NCI-H1092 (cell line): ENCODE measurements at places on chromosomes 12 and 14.

- DNase-seq, result no peak
These were observed 96.9 kb upstream of the FGD4 start for GRCh38 chr12:32302218-32303173.

- no peak for DNase-seq
These were observed 4.8 kb downstream of the RASSF9 start for GRCh38 chr12:85831327-85831990.

DNA sequence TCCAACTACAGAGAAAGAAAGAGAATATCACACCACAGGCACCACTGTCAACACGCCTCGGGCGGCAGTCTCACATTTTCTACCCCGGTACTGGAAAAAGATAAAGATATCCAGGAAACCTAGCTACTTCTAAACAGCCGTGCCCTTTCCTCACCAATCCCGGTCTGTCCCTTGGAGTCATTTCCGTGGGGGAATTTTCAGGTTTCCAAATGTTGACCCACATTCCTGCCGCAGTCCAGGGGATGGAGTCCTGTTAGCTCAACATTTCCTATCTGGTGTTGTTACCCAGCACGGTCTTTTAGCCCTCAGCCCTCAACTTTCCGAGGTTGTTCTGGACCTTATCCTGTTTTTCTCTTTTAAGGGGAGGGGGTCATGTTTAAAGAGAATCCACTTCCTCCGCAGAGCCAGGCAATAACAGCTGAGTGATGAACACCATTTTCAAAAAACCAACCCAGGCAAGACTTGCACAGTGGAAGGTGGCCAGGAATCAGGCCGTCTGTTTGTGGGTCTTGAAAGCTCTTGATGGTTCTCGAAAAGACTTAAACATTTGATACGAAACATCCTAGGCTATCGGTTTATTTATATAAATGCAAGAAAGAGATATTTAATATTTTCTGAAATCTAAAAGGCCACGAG is 4.6 kb downstream of the SSH1 start:
- no peak for DNase-seq

GRCh38 chr12:62967701-62968100 is 32.8 kb upstream of the PPM1H start:
- no peak for DNase-seq

DNA sequence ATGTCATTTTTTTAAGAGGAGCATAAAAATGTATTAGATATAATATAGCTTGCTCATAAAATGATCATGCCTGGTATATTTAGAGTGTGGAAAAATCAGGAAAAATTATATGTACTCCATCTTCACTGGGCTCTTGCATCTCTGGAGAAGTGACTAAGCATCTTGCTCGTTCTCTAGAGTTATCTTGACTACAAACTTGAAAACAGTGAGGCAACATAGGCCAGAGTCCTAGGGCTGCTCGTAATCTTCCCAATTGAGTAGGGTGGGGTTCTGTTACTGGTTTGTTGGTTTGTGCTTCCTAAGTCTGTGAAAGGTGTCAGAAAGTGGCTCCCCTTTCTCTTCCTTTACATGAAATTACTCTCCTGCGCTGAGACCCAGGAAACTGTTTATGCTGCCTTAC is 46.2 kb downstream of the AACS start:
- DNase-seq, result no peak

GRCh38 chr12:94172973-94173372 is 24.6 kb downstream of the PLXNC1 start:
- no peak for DNase-seq

DNA sequence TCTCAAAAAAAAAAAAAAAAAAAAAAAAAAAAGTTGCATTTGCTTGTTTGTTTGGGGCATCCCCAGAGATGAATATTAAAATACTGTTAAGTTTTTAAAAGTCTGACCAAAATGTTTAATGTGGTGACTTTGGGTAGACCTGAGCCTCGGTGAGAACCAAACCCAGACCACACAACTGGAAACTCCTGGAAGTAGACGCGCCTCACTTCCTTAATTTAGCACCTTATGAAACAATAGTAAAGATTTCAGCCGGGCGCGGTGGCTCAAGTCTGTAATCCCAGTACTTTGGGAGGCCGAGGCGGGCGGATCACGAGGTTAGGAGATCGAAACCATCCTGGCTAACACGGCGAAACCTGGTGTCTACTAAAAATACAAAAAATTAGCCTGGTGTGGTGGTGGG is 9.3 kb downstream of the NFKBIA start:
- no peak for DNase-seq

DNA sequence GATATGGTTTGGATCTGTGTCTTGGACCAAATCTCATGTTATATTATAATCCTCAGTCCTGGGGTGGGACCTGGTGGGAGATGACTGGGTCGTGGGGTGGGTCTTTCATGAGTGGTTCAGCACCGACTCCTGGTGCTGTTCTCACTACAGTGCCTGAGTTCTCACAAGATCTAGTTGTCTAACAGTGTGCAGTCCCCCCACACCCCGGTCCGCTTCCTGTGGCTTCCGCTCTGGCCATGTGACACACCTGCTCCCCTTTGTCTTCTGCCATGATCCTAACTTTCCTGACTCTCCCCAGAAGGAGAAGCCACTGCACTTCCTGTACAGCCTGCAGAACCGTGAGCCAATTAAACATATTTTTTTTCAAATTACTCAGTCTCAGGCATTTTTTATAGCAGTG is 1262.2 kb downstream of the TMEM121 start:
- no peak for DNase-seq

DNA sequence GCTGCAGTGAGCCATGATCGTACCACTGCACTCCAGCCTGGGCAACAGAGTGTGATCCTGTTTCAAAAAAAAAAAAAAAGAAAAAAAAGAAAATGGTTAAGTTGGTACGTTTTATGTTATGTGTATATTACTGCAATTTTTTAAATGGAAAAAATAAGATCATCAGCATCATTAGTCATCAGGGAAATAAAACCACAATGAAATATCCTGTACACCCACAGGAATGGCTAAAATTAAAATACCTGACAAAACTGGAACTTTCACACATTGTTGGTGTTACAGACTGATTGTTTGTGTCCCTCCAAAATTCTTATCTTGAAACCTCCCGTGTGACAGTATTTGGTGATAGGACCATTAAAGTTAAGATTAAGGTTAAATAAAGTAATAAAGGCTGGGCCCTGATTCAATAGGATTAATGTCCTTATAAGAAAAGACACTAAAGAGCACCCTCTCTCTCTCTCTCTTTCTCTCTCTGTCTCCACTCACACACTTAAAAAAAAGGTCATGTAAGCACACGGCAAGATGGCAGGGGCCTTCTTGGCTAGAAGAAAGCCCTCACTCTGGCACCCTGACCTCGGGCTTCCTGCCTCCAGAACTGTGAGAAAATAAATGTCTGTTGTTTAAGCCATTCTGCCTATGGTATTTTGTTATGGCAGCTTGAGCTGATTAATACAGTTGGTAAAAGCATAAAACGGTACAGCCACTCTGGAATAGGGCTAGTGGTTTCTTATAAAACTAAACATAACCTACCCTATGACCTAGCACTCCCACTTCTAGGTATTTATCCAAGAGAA is 48.3 kb upstream of the ZFP36L1 start:
- DNase-seq, result no peak

DNA sequence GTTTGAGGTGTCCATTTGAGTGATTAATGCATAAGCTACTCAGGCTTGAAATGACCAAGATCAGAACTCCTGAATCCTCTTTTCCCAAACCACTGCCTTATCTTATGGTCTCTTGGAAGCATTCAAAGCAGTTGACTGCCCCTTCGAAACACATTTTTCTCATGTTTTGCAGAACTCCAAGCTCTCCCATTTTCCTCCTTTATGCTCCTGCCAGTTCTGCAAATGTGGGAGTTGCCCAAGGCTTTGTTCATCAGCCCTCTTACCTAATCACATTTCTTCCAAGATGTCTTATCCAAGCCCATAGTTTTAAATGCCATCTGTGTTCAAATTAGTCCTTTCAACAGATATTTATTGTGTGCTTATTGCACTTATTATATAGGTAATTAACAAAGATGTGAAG is 1.8 kb upstream of the DNAAF2 start:
- no peak for DNase-seq

DNA sequence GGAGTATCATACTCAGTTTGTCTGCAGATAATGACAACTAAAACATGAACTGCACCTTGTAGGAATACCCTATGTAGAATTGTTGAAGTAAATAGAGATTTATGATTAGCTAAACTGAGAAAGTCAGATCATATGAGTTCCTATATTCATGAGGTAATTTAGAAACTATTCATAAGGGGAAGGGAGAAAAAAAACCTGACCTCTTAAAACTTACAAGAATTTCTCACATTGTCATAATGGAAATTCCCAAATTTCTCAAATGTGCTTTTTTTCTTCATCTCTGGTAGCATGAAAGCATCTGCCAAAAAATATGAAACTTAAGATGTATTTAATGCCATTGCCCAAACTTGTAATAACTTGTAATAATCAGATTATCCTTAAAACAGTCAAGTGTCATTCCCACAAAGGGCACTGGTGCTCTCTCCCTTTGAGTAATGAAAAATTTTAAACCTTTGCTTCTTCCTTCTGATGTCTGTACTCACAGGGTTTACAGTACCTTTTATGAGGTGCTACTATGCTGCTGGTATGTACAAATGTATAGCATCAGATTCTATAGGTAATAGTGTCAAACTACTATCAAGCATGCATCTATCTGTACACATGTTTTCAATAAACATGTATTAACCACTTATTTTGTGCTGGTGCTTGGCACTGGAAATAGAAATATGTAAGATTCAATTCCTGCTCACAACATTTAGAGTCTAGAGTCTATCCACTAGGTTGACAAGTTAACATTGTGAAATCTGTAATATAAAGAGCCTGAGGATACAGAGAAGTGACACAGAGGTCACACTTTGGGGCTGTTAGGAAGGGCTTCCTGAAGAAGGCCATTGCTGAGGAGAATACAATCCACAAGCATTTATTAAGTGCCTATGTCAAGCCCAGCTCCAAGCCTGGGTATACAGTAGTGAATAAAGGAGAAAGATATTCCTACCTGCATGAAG is 17.4 kb upstream of the DRAM1 start:
- no peak for DNase-seq

- DNase-seq, result no peak
These were observed 9.3 kb downstream of the SYNE3 start for GRCh38 chr14:95507174-95507573.

DNA sequence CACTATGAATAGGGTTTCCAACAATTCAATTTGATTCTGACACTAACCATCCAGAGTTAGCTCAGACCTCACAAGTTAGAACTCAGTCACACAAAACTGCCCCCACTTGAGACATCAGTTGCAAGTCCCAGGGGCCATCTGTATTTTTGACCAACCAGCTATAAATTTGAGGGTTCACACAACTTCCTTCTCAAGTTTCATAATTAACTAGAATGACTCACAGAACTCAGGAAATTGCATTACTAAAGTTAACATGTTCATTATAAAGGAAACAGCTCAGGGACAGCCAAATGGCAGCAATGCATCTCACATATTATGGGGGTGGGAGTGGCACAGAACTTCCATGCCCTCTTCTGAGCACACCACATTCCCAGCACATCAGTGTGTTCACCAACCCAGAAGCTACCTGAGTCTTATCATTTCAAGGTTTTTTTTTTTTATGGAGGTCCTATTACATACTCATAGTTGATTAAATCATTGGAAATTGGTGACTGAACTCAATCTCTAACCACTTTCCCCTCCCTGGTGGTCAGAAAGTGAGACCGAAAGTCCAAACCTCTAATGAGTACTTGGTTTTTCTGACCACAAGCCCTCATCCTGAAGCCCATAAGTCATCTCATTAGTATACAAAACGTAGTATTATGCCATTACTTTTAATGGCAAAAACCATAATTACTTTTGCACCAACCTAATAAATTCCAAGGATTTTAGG is 1721.5 kb upstream of the SEL1L start:
- no peak for DNase-seq

- no peak for DNase-seq
These were observed 13.0 kb upstream of the DLK1 start for GRCh38 chr14:100713705-100714104.

- DNase-seq, result no peak
These were observed 233.8 kb downstream of the FBXL14 start for GRCh38 chr12:1360441-1361210.

DNA sequence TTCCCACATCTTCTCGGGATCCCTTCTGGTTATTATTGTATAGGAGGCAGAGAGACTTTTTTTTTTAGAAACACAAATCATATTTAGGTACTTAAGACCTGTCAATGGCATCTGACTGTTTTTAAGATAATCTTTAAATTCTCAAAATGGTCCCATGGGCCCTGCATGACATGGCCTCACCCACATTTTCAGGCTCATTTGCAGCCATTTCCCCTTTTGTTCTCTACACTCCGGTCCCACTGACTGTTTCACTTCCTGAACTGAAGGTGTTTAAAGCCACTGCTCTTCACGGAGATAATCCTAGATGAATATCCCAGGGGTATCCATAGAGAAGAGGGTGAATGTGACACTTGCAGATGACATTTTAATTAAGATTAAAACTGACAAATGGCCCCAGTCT is 12.3 kb upstream of the C12orf71 start:
- no peak for DNase-seq

- no peak for DNase-seq
These were observed 122.0 kb upstream of the SEL1L start for GRCh38 chr14:81655423-81656314.

DNA sequence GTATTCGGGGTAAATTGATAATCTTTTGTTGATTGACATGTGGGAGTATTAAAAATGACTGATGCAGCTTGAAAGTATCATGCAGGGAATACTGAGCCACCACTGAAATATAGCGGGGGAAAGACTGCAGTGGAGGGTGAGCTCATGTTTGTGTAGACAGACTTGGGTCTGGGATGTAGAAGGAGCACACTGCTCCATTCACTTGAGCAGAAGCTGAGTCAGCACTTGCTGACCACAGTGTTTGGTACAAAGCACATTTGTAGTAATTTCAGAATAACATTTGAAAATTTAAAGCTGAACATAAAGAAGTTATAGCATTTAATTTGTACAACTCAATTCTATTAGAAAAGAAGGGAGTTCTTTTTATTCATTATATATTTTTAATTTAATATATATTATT is 304.3 kb upstream of the PRICKLE1 start:
- DNase-seq, result no peak

GRCh38 chr12:92145481-92145730 is 240 bp downstream of the BTG1 start:
- DNase-seq, result no peak

- no peak for DNase-seq
These were observed 2.0 kb upstream of the SLCO1B3 start for GRCh38 chr12:20808521-20808920.

DNA sequence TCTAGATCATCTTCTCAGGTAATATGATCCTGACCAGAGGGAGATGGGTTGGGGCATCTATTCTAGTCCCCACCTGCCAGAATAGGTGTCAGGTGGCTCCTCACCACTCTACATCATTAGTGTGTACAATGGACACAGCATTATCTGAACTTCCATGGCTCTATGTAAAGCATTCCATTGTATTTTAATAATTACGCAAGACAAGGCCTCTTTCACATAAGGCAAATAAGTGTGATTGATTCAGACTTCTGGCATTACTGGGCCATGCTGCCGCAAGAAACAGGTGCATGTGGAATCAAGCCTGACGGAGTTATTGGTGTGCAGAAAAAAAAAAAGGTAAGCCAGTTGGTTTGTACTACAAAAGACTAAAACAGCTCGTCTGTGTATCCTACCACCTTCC is 3.1 kb upstream of the DDHD1 start:
- DNase-seq, result no peak
